HCT116 (cell line): ENCODE measurements at places on chromosomes 5 and 9. TPM values are rescaled to one million over a fixed set of nuclear protein-coding genes. Genes with fewer than 3 reads are reported as not detected.

The PCDHGB6 gene
- 0.22 TPM for total RNA-seq

The PCDHA9 gene
- not detected for total RNA-seq

The NINJ1 gene
- 34.4 TPM for total RNA-seq

DNA sequence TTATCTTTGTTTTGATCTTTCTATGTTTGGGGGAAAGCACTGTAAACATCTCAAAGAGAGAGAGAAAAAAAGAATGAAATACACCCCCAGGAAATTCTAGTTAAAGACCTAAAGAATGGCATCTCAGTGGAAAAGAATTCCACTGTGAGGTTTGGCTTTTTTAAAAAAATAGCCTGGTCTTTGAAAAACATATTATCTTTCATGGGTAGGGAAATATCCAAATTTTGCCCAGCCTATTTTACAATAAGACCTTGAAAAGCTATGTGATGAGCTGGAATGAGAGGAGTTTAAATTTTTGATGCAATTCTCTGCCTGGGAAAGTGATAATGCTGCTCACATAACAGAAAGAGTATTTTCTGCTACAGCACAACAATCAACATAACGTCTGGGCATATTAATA is 348.1 kb upstream of the WWC1 start:
- no peak for DNase-seq

DNA sequence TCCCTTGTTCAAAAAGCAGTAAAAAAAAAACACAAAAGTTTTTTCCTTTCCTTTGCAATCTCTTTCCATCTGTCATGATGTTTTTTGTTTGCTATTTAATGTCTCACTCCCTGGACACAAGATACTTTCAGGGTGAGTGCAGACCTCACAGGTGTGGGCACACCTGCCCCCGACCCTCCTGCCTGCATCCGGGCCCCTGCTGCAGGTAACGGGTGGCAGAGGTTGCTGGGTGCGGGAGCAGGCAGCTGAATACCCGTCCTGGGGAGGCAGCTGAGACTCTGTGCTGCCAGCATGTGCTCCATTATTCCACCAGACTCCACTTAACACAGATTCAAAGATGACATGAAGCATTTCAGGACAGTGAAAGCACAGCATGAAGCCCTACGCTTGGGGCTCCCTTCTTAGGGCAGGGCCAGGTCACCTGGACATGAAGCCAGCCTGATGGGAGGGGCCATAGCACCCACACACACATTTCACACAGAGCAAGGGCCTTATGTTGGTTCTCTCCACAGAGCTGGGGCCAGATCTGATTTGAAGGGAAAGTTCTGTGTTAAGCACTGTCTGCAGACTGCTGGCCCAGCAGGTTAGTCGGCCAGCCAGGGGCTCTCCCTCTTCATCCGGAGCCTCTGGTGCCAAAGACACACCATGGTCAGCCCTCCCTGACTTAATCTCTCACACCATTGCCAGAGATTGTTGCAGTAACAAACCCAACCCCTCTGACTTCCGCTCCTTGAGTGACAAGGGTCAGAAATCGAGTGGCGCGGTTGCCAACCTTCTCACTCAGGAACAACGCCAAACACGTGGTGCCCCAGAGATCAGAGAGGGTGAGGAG is 13.0 kb downstream of the NEK6 start:
- DNase-seq = no peak

DNA sequence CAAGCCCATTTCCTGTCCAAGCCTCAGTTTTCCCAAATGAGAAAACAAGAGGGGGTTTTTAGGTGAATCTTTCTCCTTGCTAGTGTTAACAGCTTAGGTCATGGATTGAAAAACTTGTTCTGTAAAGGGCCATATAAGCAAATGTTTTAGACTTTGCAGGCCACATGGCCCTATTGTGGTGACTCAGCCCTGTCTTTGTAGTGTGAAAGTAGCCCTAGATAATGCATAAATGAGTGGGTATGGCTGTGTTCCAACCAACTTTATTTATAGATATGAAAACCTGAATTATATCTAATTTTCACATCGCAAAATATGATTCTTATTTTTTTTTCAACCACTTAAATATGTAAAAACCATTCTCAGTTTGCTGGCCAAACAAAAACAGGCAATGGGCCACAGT is 6.9 kb upstream of the BARX1 start:
- no peak for DNase-seq

- no peak for DNase-seq
Observed at GRCh38 chr9:120396418-120396817, 183.5 kb downstream of the CDK5RAP2 start.

- DNase-seq = no peak
Observed at GRCh38 chr9:121556580-121556979, 56.9 kb upstream of the GGTA1 start.

GRCh38 chr5:111461255-111461671 is 51.1 kb downstream of the STARD4 start:
- no peak for DNase-seq
